Renal cortical epithelial cell (primary cell): ENCODE measurements at places on chromosomes 11 and 22. TPM values are rescaled to one million over a fixed set of nuclear protein-coding genes. Genes with fewer than 3 reads are reported as not detected.

OR2AG1 gene
- not detected in 2 replicates for total RNA-seq

MYOD1 gene
- not detected in 2 replicates for total RNA-seq

ISX gene
- not detected in 2 replicates for total RNA-seq

WNT7B gene
- total RNA-seq = 14.5 and 16.7 TPM in 2 replicates

LRP4 gene
- total RNA-seq = 4.0 and 17.7 TPM in 2 replicates

STK33 gene
- 15.3 and 24.2 TPM in 2 replicates for total RNA-seq

APOA1 gene
- total RNA-seq = 0.10 TPM in 1 of 2 replicates, not detected in the other

DLG2 gene
- 0.85 TPM in 1 of 2 replicates, not detected in the other for total RNA-seq

DNA sequence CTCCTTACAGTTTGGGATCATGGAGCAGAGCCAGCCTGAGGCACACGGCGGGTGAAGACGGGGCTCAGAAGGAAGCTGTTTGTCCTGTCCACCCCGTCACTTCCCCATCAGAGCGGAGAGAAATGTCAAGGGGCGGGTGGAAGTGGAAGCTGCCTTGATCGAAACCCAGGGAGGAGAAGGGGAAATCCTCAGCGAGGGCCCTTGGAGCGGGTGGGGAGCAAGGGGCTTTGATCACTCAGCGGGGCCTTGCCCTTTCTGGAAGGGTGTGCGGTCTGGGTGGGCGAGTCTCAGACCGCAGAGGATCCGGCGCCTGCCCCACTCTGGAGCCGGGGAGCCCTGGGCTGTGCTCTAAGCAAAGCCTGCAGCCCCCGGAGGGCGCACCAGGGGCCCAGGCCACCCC is 320.4 kb downstream of the NTM start:
- DNase-seq = no peak

DNA sequence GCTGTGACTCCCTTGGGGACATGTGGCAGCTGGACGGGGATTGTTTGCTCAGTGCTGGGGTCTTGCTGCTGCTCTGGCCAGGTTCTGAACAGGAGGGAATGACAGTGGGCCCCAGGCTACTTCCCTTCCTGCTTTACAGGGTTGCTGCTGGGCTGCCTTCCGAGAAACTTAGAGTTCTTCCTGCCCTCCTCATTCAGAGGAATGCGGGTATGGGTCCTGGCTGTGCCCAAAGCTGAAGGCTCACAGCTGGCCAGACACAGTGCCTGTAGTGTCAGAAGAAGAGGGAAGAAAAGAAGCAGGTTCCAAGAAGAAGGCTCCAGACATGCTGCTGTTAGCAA is 108.3 kb upstream of the PARVA start:
- no peak for DNase-seq

GRCh38 chr11:57434640-57435546 is 8.0 kb upstream of the SLC43A3 start:
- DNase-seq = peak; percentile 99

- DNase-seq = no peak
These were observed 24.5 kb downstream of the DIXDC1 start for GRCh38 chr11:111961389-111962300.

GRCh38 chr11:43856993-43857392 is 23.6 kb upstream of the ALKBH3 start:
- no peak for DNase-seq

DNA sequence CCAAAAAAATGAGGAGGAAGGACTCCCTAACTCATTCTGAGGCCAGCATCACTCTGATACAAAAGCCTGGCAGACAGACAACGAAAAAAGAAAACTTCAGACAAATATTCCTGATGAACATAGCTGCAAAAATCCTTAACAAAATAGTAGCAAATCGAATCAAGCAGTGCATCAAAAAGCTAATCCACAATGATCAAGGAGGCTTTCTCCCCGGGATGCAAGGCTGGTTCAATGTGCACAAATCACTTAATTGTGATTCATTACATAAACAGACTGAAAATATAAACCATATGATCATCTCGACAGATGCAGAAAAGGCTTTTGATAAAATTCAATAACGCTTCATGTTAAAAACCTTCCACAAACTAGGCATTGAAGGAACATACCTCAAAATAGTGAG is 16.4 kb downstream of the MTMR2 start:
- DNase-seq = no peak

DNA sequence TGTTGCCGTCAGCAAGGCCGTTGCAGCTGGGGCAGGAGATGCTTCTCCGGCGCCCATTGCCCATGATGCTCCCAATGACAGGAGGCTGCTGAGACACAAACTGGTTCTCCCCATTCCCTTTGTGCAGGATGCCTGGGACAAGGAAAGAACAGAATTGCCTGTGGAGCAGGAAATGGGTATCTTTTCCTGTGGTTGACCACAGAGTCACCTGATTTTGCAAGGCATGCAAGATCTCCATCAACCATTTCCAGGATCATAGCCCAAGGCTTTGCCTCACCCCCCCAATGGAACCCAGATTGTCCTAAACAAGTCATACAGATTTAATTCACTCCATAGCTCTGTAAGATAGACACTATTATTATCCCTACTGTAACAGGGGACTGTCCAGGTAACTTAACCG is 148.1 kb upstream of the NARS2 start:
- peak; percentile 47 for DNase-seq

DNA sequence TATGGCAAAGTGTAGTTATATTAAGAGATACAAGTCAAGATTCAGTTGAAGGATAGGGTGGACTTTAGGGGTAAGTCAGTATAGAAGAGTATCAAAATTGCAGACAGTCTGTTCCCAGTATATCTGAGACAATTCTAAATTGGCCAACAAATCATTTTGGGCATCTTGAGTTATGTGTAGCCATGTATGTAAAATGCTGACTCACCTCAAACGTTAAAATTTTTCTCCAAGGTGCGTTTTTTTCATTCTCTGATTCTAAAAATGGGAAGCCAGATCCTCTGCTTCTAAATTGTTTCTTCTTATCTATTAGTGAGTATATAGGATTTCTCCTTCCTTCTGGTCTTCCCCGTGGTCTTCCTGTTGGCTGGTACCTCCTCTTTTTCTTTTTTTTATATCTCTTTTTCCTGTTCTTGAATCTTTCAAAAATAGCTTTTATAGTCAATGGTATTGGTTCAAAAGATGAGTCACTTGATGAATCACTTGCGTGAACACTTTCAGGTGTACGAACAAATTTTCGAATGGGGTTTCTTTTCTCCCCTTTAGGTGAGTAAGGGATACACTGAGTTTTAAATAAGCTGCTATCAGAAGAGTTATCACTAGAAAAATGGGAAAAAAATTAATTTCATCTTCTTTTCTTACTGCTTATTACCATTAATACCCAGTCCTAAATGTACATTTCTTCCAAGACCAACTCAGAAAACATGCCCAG is 3.2 kb downstream of the TAF1D start:
- DNase-seq = peak; percentile 67

- peak; percentile 66 for DNase-seq
These were observed 23.2 kb upstream of the GLYATL1B start for GRCh38 chr11:59062602-59063529.

- no peak for DNase-seq
These were observed 11.7 kb upstream of the MOB2 start for GRCh38 chr11:1498262-1498661.

DNA sequence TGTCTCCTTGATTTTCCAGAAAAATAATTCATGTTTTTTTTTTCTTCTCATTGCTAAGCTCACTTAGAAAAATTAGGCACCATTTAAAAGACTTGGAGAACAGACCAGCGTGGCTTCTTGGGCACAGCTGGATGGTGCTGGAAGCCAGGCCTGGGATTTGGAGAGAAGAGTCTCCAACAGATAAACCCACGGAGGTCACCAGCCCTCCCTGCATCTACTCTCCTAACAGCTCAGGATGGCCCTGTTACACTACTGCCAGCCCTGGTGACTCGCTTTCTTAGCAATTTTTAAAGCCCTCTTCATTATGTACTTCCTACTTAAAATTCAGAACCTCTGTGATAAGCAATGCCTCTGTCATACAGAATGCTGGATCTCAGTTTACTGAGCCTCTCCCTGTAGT is 1.7 kb downstream of the PTH start:
- DNase-seq = no peak

DNA sequence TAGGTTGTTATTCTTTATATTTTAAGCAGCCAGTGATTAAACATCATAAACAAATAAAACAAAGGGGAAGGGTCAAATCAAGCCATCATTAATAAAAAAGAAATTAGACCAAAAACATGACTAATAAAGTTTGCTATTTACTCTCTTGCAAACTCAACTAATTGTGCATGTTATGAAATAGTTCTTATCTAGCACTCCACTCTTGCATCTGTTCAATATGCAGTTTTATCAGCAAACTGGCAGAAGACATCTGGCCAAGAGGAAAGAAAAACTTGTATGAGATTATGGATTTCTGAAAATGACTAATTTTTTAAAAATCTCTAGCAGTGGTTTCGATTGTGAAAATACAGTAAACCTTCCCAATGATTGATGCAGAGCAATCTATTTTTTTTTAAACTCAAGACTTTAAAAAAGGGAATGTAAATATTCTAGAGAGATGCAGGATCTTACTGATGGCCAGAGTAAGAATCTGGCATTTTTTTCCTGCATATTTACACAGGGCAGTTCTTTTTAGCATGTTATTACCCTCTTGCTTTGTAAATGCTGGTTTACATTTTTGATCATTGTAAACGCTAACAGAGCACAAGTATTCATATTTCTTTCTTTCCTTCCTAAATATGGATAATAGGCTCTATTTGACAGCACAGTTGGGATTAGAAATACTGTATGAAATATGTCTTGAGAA is 83.3 kb downstream of the GRIA4 start:
- DNase-seq = no peak

GRCh38 chr11:125092669-125093068 is 18.8 kb downstream of the TMEM218 start:
- no peak for DNase-seq
